ENCODE measurements at places on chromosomes 11 and 22.

GRCh38 chr22:42207918-42208317 is 62.5 kb downstream of the TCF20 start:
- no peak for DNase-seq

DNA sequence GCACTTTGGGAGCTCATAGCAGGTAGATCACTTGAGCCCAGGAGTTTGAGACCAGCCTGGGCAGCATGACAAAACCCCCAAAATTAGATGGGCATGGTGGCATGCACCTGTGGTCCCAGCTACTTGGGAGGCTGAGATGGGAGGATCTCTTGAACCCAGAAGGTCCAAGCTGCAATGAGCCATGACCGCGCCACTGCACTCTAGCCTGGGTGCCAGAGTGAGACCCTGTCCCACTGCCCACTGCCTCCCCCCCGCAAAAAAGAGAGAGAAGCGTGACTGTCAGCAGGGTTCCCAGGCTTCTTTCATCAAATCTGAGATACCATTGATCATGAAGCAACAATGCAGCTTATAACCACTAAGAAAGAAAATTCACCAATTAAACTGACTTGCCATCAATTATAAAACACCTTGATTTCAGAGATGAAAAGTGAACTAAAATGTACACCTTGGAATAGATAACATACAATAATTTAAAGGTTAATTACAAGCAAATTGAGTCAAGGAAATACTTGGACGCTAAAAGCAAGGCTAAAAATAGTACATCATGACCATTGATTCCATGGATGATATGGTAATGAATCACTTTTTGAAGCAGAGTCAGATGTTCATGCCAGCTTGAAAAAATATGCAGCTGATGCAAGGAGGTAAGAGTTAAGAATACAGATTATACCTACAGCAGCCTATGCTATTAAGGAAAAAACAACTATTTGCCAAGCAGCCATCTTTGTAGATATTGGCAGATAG is 90.8 kb upstream of the ALKBH3 start:
- no peak for DNase-seq

- no peak for DNase-seq
Observed at GRCh38 chr22:40123387-40123786, 54.3 kb upstream of the TNRC6B start.

DNA sequence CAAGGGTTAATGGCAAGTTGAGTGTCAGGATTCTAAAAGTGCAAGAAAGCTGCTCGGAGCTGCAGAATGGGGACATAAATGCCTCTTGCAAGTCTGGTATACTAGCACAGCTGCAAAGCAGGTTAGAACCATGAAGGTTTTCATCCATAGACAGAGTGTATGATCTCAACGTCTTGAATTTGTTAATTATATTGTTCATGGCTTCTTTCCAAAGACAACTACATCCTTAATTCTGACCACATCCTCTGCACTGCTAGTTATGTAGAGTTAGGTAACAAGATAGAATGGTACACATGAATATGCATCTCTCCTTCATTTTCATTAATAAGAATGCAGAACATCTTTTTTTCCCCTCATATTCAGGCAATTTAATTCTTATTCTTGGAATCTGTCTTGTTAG is 34.2 kb downstream of the EXPH5 start:
- no peak for DNase-seq

- DNase-seq, result no peak
Observed at GRCh38 chr11:68831124-68831523, 10.6 kb downstream of the CPT1A start.

GRCh38 chr22:35150183-35151107 is 84.5 kb downstream of the ISX start:
- peak; percentile 43 for DNase-seq

DNA sequence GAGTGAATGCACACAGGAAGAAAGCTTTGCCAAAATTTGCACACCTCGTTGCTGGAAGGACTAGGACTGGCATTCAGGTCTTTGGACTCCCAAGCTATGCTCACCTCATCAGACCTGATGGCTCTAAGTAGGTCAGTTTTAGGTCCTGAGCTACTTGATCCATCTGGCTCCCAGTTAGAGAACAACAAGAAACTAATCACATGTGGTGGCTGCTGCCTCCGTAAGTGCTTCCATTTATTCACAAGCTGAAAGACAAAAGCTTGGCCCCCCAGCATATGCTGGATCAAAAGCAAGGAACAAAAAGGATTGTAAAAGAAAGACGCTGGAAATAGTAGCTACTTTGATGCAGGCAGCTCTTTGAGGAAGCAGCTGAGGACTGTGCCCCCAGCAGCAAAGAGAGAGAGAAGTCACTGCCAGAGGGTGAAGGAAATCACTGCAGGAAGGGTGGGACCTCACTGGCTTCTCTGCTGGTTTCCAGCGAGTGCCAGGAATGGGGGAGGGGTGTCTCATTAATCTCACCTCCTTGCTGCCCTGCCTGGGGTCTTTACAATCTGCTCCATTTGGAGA is 268.9 kb downstream of the KIRREL3 start:
- no peak for DNase-seq

DNA sequence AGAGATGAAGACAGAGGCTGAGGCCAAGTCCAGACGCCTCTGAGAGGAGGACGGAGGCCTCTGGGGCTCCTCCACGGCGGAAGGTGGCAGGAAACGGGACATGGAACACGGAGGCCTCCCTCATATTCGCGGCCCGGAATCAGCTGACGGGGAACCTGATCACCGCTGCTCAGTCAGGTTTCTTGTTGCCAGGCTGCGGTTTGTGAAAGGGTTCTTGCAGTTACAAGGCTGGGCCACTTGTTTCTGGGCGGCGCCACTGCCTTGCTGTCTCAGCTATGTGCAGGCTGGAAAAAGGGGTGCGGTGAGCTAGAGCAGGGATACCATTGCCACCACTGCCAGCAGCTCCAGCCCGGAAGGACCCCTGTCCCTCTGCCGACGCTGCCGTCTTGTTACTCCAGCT is 10.0 kb upstream of the MMP1 start:
- no peak for DNase-seq

DNA sequence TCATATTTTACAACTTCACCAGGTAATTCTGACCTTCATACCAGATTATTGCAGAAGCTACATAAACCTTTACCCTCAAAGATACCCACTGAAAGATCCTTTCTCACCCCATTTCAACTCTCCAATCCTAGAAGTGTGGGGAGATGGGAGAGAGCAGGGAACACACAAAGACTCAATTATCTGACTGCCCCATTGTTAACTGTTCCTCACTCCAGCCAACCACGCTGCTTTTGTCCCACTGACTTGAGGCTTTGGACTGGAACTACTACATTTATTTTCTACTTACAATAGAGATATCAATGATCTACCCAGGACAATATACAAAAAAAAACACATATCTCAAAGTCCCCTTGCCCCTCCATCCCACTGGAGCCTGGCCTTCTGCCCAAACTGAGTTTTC is 44.7 kb upstream of the SLN start:
- no peak for DNase-seq

- no peak for DNase-seq
Observed at GRCh38 chr11:96179905-96180304, 163.1 kb downstream of the MAML2 start.

GRCh38 chr11:9396752-9397151 is 12.3 kb downstream of the IPO7 start:
- DNase-seq, result no peak
